ENCODE measurements at places on chromosomes 2 and 18.

DNA sequence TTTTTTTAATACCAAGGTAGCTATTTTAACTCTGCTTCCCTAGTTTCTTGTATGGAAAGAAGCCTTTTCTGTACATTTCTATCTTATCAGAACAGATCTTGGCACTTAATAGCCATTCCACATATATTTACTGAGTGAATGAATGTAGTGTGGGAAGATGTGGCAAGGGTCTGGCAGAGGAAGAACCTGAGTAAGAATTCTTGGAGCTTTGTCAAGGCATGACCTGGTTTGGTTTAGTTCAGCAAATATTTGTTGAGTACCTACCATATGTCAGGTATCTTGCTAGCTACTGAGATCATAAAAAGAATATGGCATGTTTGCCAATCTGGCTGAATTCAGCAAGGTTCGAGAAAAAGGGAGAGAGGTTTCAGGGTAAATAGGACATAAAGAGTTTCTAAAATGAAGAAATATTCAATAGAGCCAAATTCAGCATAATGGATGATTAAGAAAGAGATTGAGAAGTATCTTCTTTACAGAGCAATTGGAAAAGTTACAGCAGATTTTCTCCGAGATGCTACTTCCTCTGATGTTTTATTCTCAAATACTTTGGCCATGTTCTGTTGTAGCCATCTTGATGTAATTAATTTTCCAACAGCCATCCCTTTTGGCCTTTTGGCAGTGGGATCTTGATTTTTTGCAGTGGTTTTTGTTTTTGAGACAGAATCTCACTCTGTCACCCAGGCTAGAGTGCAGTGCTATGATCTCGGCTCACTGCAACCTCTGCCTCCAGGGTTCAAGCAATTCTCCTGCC, 21.7 kb upstream of the MEP1B start:
- DNase-seq: no peak

- no peak for DNase-seq
Observed at GRCh38 chr18:44758861-44759631, 78.4 kb downstream of the SETBP1 start.

- DNase-seq: no peak
Observed at GRCh38 chr2:14675489-14675888, 43.0 kb downstream of the LRATD1 start.

DNA sequence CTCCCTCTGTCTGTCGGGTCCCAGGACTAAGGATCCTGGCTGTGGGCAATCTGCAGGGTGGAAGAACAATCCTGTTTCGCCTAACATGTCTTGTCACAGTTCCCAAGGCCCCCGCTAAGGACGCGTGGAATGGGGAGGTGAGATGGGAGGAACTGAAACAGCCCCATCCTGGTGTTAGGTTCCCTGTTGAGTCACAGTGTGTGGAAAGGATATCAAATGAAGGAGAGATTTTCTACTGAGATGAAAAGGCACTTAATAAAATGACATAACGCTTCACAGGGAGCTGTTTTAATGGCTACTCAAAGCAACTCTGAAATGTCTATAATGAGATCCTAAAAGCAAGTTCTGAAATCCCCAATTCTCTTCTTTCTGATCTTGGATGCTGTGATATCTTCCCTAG, 52.5 kb downstream of the RAB31 start:
- DNase-seq: no peak

DNA sequence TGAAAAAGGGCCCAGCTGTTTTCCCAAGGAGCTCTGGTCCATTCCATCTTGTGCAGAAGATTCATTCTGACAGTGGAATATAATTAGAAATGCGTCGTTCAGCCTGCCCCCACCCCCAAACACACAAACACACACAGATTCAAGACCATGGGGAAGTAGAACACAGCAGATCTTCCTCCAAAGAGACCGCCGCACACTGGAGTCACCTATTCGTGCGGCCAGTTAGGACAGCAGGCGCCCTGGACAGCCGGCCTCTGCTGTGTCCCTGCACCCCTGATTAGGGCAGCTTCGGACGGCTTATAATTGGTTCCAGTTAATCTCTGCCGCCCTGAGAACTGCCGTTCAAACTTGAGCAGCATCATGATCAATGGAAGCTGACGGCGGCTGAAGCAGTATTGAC, 116.0 kb downstream of the GBX2 start:
- no peak for DNase-seq

DNA sequence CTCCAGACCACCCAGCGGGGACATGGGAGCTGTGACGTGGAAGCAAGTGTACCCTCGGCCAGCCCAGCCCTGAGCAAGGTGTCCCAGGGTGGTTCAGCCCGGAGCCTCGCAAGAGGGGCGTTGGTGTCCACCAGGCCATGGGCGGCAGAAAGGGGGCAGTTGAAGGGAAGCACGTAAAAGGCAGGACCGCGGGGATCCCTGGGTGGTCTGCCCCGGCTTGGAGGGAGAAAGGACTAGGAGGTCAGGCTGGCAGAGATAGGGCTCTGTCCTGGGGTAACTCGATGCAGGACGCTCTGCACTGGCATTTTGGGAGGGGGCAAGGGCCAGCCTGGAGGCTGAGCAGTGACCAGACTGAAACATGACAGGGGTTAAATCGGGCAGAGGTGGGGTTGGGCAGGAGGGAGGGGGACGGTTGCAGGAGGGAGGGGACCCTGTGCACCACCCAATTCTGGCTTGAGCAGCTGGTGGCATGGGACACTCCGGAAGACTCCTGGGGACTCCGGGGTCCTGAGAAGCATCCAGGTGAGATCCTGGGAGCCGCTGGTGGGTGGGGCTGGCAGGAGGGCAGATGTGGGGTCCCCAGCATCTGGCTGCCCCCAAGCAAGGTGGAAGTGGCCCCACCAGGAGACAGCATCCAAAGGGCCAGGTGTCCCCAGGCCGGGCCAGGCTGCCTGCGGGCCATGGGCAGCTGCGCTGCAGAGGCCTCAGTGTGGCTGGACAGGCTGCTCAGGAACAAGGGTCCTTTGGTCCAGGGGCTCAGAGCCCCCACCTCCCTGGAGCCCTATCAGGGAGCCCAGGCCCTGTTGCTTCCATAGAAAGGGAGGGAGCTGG, 46.8 kb upstream of the GPC1 start:
- DNase-seq: no peak

GRCh38 chr2:158184001-158184400, 82.3 kb downstream of the UPP2 start:
- DNase-seq: no peak

All from NCI-H1694 treated with DMSO at 0.1 percent for 48 hours (cell line).